Mucosa of gallbladder (tissue), 1 donor: ENCODE measurements at places on chromosomes 7 and 10. TPM values are rescaled to one million over a fixed set of nuclear protein-coding genes. Genes with fewer than 3 reads are reported as not detected.

GRCh38 chr7:128726059-128726736, 13.0 kb upstream of the CALU start:
- DNase-seq = no peak

GRCh38 chr7:17849504-17849903, 90.8 kb downstream of the SNX13 start:
- no peak for DNase-seq

DNA sequence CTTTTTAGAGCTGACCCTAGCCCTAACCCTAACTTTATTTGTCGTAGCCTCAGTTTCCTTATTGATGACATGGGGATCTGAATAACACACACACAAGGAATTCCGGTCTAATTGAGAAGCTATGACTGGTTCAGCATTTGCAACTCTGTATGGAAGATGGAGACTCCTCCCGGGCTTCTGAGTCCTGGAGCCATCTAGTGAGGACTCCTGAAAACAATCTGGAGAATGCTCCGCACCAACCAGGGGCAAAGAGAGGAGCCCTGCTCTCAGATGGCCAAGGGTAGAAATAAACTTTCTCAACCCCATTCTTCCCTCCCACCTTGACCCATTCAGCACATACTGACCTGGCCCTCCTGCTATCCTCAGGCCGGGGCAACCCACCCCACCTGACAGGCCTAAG, 26.4 kb downstream of the MBL2 start:
- DNase-seq = no peak

GRCh38 chr10:44478876-44479705, 94.2 kb upstream of the CXCL12 start:
- no peak for DNase-seq

GRCh38 chr10:26334932-26335573, 103.1 kb upstream of the APBB1IP start:
- DNase-seq = peak; percentile 54

DNA sequence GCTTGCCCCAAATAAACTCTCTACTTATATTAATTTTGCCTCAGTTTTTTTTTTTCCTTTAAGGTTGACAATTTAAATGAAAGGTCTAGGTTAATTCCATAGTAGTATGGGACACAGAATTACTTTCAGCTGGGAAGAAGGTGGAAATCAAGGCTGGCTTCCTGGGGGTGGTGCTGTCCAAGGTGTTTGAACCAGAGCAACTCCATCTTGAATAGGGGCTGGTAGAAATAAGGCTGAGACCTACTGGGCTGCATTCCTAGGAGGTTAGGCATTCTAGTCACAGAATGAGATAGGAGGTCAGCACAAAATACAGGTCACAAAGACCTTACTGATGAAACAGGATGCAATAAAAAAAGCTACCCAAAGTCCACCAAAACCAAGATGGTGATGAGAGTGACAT, 1190.8 kb upstream of the AUTS2 start:
- no peak for DNase-seq

DNA sequence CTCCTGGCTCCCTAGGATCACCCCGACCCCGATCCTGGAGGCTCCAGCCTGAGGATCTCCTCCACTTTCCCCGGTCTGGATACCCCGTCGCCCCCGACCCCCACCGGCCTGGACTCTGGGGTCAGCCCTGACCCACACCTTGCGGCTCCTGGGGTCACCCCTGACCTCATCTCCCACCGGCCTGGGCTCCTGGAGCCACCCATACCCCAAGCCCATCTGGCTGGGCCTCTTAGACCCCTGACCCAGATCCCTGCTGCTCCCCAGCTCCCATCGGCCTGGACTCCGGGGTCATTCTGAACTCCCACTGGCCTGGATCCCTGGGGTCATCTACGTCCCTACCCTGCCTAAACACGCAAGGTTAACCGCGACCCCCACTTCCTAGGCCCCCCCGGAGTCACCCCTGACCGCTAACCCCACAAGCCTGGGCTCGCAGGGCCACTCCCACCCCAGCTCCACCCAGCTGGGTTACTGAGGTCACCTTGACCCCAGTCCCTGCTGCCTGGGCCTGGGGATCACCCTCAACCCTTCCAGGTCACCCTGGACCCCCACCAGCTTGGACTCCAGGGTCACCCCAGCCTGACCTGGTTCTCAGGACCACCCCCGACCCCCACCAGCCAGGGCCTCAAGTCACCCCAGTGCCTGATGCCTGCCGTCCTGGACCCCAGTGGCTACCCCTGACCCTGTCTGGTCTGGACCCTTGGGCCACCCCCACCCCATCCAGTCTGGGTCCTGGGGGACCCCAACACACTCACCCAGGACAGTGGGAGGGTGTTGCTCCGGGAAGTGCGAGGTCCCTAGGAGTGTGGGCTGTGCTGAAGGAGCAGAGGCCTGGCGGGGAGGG, 1.2 kb downstream of the FOXK1 start:
- DNase-seq = no peak

- no peak for DNase-seq
Measured at GRCh38 chr7:71721742-71722141, 589.8 kb downstream of the GALNT17 start.

- no peak for DNase-seq
Measured at GRCh38 chr10:42754155-42755027, 28.2 kb upstream of the BMS1 start.

DNA sequence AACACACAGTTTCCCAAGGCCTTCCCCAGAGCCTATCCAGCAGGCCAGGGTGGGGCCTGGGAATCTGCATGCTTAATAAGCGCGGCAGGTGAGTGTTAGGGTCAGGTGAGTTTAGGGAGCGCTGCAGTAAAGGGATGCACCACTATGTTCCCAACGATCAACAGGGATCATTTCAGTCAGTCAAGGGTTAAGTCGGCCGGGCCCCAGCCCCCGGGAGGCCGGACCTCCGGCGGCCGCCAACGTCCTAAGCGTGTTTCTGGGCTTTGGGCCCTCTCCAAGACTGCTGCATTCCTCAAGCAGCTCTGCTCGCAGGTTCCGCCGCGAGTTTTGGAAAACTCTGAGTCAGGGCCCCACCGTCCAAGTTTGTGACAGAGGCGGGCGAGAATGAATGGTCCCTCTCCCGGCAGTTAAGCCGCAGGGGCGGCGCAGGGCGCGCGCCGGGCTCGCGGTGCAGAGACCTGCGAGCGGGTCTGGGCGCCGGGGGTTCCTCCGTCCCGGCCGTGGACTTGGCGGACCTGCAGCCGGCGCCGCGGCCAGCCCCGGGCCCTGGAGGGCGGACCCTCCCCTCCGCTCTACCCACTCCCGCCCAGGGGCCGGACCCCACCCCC, 81.6 kb downstream of the ARHGAP22 start:
- peak; percentile 50 for DNase-seq

DNA sequence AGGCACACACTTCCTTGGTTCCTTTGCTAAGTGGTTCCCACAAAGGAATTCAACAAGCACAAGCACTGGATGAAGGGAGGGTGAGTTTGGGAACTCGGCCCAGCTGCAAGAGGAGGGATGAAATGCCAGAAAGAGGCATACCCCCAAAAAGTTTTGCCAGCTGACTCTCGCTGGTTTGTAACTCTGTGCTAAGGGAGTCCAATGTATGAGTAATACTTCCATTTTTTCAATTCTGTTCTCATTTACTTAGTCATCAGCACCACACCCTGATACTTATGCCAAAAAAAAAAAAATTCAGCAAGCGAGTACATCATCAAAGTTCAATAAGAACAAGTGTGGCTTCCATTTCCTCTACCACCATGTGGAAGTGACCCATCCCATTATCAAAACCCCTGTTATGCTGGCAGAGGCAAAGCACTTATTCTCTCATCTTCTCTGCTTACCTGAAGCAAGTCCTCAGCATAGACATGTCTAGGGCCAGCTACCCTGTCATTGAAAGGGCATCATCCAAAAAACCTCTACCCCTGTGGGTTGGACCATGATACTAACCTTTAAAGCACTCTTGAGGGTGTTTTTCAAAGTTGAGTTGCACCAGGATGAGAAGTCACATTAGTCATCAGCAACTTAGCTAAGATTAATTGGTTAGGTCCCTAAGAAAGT, 6.9 kb upstream of the HYCC1 start:
- DNase-seq = no peak

DNA sequence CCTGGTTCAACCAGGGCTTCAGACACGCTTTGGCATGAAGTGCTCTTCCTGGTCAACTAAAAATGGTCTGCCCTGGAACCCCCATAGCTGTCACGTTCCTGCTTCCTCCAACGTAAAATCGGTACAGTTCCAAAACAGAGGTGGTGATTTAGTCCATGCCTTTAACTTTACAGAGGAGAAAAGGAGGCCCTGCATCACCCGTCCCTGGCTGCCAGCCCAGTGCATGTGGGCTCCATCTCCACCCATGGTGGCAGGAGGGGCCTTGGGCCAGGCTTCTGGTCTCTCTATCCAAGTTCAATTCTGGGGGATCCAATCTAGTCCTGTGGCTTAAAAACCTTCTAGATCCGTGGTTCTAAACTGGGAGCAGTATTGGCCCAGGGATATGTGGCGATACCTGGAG, 18.7 kb downstream of the ECHDC3 start:
- DNase-seq = no peak

- peak; percentile 13 for DNase-seq
Measured at GRCh38 chr10:33876584-33877400, 542.3 kb upstream of the NRP1 start.

DNA sequence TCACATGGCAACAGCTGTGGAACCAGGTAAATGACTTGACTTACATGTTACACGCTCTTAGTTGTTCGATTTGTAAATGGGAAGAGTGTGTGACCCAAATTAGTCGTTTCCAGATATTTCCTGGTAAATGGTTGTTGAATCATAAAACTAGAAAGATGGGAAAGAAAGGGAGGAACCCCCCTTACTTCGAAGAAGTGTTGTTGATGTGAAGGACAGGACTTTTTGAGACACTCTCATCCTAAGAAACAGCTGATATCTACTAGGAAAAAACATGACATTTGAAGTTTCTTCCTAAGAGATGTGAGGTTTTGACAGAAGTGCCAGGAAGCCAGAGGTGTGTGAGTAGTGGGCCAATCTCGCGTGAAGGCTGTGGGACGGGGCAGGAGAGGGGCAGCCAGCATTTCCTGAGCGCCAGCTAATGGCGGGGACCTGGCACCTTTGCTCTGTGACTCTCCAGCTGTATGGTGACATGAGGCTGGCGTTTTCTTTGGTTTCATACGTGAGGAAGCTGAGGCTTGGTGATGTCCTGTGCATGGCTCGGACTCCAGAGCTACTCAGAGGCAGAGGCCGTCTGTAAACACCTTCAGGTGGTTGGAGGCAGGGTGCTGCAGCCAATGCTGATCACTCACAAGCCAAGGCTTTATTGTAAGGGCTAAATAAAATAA, 53.7 kb downstream of the IKZF1 start:
- no peak for DNase-seq

GRCh38 chr10:78188446-78188845, 154.8 kb downstream of the RPS24 start:
- DNase-seq = no peak

- no peak for DNase-seq
Measured at GRCh38 chr10:7030134-7030855, 380.5 kb downstream of the SFMBT2 start.

GRCh38 chr10:101529725-101530553, 58.1 kb downstream of the POLL start:
- no peak for DNase-seq

DNA sequence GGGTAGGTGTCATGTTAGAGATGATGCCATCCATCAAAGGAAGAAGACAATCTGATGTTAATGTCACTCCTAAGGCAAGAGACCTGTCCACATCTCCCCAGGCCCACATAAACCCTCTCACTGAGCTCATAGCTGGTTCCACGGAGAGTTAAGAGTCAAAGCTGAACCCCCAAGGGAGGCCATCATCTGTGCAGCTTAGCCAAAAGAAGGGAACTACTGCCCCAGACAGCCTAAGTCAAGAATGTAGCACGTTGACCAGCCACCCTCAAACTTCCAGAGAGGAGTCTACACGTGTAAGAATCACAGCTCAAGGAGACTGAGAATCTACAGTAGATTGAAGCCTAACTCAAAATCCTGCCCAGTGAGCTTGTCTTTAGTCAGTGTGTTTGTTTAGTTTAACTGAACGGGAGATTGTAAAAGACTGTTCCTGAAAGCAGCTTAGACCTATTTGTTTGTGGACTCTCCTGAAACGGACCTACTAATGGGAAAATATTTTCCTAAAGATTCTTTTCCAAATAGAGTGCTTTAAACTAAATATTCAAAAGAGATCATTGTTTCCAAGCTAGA, 192.7 kb upstream of the NFE2L3 start:
- DNase-seq = no peak

DNA sequence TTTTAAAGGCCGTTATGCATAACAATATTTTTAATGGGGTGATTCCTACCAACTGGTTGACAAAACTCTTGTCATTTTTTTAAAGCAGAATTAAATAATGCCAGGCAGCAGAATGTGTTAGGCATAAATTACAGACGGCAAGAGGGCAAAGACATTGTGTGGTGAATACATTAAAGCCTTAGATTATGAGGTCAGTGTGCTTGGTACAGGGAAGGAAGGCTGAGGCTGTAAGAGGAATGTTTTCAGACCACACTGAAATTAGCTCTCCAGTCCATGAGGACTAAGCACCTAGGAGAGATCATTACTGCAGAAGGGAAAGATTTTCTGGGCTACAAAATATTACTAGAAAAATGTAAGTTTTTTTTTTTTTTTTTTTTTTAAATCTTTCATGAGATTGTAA, 312.8 kb upstream of the PRKCQ start:
- DNase-seq = no peak

DNA sequence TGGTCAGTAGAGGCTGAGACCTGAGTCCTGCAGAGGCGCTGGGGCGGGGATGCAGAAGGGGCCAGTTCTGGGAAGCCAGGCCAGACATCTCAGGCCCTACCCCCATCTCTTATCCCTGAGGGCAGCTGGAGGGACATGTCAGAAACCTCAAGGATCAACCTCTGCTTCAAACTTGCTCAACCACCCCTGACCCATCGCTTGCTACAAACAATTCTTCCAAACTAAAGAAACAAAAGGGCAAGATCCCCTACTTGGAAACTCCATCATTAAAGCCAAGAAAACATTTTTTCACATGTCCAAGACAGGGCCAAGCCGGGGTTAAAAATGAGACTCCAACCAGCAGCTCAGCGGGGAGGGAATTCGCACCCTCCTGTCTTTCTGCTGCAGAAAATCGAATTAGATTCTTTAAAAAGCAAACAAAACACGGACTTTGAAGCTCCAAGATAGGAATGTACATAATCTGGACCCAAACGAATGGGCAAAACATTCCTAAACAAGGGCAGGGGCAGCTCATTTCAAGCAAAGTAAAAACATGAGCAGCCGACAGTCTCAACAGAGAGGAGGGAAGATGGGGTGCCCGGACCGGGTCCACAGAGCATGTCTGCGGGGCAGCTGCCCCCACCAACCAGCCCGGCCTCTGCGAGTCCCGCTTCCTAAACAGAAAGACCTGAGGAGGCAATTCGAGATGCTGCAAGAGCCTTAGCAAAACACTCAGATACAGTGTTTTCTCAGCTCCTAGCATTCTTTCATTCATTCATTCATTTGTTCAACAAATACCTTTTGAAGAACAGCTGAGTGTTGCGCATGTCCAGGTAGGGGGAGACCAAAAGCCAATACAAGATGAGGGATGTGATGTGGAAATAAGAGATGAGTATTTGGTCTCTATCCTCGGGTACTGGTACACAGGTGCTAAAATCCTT, 44.8 kb downstream of the CHST15 start:
- DNase-seq = no peak

GRCh38 chr10:62727934-62728333, 76.6 kb upstream of the ADO start:
- DNase-seq = no peak

Gene EPO
- total RNA-seq = not detected

Gene NSUN6
- 13.5 TPM for total RNA-seq

Gene NKX2-3
- total RNA-seq = 4.4 TPM

Gene NPC1L1
- total RNA-seq = 61.3 TPM

Gene VAX1
- not detected for total RNA-seq

Gene ZNF503
- total RNA-seq = 15.9 TPM

Gene SHH
- total RNA-seq = 134 TPM

Gene NEUROG3
- total RNA-seq = not detected

Gene PAX2
- not detected for total RNA-seq

Gene TRIM50
- 1.3 TPM for total RNA-seq

Gene NUTM2E
- 0.06 TPM for total RNA-seq

Gene CLDN12
- 72.0 TPM for total RNA-seq
